A549 (cell line): ENCODE measurements at places on chromosomes 16 and 17.

GRCh38 chr17:15177343-15177742 is 87.8 kb downstream of the PMP22 start:
- DNase-seq, result no peak

GRCh38 chr17:50311483-50311882 is 34.4 kb upstream of the XYLT2 start:
- DNase-seq, result no peak

DNA sequence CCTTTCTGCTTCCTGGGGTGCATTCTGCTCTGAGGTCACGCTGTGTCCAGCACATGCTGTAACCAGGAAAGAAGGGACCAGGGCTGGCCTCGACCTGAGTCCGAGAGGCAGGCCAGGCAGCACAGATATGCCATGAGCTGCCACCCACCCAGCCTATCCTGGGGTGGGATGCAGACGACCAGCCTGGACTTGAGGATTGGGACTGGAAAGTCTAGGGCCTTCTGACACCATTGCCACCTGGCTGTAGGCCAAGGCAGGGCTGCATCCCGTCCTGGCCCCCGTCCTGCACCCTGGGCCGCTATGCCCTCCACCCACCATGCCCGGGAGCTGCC is 14.3 kb downstream of the ENGASE start:
- DNase-seq, result no peak

DNA sequence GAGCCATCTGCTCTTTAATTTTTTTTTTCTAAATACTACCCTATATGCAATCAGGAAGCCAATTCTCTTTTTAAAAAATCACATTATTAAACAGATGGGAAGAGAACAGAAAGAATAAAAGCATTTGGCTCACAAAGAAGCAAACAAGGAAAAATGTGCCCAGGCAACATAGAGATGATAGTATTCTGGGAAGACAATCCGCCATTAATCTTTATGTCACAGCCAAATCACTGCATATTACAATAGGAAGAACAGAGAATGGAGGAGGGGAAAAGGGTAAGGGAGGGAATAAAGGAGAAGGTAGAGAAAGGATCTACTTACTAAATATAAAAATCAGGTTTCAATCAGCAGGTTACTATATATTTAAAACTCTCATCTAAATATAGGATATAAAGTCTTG is 34.3 kb downstream of the STAT5B start:
- DNase-seq, result no peak

DNA sequence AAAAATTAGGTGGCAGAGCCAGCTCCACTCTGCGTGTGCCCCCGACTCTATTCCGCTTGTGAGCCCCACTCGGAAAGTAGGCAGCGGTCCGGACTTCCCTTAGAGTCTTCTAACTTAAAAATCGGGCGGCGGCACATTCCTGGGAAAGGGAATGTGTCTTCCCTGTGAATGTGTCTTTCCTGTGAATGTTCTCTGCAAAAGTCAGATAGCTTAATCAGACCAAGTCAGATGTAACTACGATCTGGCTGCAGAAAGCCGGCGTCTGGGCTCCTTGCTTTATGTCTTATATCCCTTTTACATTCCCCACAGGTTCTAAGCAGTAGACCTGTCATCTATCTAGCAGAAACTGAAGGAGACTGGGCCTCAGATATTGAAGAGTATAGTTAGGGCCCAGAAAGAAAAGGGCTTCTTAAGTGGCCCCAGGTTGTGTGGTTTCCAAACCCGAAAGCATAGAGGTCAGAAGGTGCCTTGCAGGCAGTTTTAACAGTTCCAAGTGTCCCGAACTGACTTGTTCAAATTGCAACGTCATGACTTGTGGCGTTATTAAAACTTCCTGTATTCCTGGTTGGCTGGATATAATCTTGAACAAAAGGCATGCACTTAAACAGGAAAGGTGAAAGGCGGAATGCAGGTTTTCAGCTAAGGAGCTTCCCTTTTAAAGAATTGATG is 601 bp downstream of the PHKB start:
- DNase-seq, result peak; percentile 53

DNA sequence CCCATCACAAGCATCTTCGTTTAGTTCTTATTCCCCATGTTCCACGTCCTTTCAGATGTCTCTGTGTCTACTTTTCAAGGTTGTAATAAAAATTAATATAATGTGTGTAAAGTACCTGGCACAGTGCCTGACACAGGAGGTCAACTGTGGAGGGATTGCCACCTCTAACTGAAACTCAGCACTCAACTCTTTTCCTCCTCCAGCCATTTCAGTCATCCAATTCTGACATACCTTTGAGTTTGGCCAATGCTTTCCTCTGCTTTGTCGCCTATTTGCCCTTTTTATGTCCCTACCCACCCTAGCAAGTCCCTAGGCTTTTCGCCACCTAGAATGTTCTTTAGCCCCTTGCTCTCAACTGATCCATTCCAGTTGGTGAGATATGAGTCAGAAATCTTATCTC is 1.6 kb downstream of the UBE2Z start:
- DNase-seq, result no peak

DNA sequence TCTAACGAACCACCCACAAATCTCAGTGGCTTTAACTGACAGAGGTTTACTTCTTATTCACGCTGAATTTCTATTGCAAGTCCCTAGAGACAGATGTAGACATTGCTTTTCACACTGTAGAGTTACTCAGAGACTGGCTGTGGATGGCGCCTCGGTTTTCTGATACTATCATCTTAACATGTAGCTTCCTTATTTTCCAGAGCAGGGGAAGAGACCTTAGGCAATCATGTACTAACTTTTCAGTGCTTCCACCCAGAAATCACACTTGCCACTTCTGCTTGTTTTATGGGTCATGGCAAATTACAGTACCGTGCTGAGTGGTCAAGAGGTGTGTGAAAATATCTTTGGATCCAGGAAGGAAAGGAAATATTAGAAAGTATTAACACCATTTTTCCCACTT is 65.4 kb downstream of the MAF start:
- DNase-seq, result no peak

DNA sequence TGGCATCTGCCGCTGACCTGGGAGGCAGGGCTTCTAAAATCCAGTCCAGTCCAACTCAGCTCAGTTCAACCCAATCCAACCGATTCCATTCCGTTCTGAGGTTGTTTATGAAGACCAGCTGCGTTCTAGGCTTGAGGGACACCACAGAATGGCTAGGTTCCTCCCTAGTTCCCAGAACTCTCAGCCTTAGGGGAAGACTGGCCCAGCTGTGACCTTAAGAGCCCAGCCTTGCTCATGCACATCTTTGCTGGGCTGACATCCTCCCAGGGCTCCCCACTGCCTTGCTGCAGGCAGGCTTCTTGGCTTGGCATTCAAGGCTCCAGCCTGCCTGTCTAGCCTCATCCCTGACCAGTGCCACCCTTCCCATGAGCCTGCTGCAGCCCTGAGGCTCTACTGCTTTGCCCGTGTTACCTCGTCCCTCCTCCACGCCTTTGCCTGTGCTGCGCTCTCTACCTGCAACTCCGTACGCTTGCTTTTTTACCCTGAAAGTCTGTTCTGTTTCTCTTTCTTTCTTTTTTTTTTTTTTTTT is 7.9 kb downstream of the SLC12A3 start:
- DNase-seq, result no peak

DNA sequence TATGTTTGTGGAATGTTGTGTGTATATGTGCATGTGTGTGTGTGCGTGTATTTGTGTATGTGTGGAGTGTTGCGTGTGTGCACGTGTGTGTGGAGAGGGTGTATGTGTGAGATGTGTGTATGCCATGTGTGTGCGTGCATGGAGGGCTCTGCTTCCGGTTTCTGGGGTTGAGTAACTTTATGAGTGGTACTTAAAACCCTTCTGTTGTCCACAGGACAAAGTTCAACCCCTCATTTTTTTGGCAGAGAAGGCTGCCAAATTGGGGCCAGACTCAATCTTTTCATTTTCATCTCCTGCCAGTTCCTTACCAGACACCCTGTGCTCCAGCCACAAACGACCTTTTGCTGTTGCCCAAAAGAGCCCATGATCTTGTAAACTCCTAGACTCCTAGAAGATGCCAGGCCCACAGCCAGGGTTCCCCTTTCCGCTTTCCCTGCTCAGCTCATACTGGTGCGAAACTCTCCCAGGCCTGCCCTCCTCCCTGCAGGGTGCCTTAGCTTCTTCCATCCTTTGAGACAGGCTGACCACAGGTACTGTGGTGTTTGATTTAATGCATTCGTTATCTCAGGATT is 100.2 kb downstream of the CMIP start:
- DNase-seq, result no peak

DNA sequence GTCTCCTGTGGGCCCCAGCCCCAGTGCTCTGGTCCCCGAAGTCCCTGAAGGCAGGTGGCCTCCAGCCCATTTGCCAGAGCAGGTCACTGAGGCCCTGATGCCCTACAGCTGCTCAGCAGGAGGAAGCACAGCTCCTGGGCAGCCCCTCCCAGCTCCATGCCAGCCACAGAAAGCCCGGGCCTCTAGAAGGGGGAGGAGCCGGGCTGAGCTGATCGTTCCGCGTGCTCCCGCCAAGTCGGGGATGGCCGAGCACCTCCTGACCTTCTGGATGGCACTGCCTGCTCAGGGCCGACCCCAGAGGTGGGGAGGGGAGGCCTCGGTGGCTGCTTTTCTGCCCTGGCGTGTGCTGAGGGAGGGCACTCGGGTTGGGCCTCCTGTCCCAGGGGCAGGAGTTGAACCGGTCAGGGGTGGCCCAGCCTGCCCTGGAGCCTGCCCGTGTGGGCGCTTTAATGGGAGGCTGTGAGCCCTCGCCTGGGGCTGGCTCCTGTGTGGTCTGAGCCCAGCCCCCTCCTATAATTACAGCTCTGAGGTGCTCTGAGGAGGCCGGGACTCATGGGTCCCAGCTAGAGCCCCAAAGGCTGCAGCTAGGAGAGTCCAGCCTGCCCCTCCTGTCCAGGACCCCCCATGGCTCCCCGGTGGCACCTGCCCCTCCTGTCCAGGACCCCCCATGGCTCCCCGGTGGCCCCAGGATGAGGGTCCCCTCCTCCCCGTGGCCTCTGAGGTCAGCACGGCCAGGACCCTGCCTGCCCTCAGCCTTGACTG is 29.7 kb downstream of the ZFPM1 start:
- no peak for DNase-seq

GRCh38 chr17:65660947-65661346 is 99.5 kb upstream of the AXIN2 start:
- no peak for DNase-seq

DNA sequence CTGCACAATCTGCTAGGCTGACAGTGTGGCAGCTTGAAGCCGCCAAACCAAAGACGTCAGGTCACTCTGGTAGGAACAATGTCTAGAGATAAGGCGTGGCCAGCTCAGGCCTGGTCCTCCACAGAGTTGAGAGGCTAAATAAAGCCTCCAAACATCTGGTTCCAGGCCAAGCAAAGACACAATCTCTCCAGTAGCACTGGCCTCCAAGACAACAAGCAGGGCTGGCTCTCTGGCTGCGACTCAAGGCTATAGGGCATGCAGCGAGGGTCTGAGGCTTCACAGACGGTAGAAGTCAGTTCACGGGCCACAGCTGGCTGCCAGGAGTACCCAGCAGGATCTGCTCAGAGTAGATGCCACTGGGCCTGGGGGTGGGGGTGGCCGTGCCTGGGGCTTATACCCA is 75.6 kb downstream of the ABR start:
- no peak for DNase-seq

DNA sequence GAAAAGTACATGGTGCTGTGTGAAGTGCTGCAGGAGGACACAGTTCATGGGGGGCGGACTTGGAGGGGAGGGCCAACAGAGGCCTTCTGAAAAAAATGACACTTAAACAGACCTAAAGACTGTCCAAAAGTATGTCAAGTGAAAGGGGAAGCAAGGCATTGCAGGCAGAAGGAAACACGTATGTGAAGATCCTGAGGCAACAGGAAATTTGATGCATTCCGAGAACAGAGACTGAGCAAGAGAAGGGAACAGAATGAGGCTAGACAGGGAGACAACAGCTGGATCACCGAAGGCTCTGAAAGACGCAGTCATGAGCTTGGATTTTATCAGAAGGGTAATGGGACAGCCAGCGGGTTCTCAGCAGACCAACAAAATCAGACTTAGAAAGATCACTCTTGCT is 1.1 kb downstream of the IFT20 start:
- no peak for DNase-seq

DNA sequence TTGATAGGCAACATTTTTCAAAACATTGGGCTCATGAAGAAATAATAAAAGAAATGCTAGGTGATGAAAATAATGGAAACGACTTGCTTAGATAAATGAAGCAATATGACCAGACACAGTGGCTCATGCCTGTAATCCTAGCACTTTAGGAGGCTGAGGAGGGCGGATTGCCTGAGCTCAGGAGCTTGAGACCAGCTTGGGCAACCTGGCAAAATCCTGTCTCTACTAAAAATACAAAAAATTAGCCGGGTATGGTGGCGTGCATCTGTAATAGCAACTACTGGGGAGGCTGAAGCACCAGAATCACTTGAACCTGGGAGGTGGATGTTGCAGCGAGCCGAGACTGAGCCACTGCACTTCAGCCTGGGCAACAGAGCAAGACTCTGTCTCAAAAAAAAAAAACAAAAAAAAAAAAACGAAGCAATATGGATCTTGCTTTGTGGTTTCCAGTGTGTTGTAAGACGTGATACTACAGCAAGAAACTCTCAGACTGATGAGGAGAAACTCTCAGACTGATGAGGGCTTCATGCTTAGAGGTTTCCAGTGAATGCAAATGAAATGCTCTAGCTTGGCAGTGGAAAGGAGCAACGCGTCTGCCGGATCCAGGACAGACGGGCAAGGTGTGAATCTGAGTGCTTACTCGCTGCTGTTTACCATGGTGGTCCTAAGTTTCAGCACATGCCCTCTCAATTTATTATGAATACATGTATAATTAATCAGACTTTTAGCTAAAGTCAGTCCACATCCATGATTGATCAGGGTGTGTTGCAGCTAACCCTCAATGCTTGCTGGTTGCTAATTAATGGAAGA is 11.5 kb upstream of the IGF2BP1 start:
- DNase-seq, result no peak

DNA sequence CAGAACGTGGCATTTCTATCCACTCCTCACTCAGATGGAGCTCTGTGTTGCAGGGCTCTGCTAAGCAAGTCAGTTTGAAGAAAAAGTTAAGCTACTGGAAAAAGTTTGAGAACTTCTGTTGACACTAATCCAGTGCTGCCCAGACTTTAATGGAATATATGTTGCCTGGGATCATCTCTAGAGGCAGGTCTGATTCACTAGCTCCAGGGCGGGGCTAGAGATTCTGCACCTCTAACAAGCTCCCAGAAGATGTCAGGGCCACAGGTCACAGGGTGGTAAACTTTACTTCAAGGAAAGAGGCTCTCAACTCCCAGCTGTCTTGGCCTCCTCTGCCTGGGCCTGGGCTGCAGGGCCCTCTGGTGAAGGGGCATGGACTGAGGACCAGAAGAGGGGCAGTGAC is 6.8 kb downstream of the TTYH2 start:
- DNase-seq, result no peak

DNA sequence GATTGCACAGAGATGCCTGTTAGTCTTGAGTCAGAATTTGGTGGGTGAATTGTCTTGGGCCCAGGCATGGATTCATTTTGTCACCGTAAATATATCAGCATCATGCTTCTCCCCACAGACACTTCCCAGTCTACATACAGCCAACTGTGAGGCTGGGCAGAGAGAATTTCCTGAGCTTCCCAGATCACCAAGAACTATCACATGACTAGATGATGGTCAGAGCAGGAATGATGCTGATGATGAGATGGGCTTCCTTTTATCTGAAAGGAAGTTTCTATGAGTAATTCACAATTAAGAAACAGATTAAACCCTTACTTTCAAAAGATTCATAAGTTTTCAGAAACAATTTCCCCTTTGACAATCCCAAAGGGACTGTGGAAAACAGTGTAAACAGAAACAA is 323 bp upstream of the KRTAP9-9 start:
- no peak for DNase-seq

GRCh38 chr16:75486014-75486675 is 9.1 kb downstream of the CHST6 start:
- DNase-seq, result no peak
